ENCODE measurements at places on chromosomes 5 and 9.

DNA sequence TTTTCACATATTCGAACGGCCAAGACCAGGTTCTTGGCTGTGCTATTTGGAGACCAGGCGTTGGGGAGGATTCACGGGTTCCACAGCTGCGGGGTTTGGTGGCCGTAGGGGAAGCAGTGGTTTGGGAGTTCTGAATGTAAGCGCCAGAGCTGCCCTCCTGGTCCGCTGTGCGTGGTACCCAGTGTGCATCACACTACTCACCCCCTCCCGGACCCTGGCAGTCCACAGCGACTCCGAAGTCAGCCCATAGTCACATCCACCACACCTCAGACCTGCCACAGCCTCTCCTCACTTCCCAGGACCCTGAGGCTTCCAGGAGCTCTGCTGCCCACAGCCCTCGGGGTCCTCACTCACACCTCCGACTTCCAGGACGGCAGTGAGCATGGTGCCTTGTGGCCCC lies 26.8 kb downstream of the AMBP start:
- DNase-seq, result no peak

GRCh38 chr9:133008824-133009223 lies 22.0 kb upstream of the GTF3C5 start:
- no peak for DNase-seq

DNA sequence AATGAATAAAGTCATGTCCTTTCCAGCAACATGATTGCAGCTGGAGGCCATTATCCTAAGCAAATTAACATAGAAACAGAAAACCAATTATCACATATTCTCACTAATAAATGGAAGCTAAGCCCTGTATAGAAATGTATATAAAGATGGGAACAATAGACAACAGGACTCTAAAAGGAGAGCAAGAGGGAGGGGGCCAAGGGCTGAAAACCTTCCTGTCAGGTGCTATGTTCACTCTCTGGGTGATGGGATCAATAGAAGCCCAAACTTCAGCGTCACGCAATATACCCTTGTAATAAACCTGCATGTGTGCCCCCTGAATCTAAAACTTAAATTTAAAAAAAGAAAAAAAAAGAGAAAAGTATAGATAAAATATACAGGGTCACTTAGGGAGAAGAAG lies 163.7 kb upstream of the ACO1 start:
- DNase-seq, result no peak

- DNase-seq, result no peak
Observed at GRCh38 chr5:137741718-137742117, 5.8 kb upstream of the KLHL3 start.

GRCh38 chr5:157987259-157987658 lies 128.3 kb upstream of the CLINT1 start:
- DNase-seq, result no peak

GRCh38 chr9:88535226-88536022 lies 446 bp downstream of the NXNL2 start:
- no peak for DNase-seq

DNA sequence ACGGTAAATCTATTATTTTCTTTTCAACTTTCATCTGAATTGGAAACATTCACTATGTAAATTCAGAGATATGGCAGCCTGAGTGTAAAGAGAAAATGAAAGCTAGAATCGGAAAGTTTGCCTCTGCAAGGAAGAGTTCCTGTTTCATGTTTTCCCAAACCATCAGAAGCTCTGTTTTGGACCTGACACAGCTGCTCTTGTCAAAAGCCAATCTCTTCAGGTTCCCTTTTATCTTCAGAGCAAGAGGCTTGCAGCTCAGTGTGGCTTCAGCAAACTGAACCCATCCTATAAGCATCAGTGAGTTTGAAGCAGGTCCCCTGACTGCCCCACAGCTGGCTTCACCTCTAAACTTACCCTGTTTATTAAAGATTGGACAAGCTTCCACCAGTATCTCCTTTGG lies 1099.7 kb downstream of the DTWD2 start:
- no peak for DNase-seq

GRCh38 chr5:35781181-35781790 lies 75.4 kb upstream of the IL7R start:
- DNase-seq, result no peak

- no peak for DNase-seq
Observed at GRCh38 chr5:40560474-40561110, 119.1 kb upstream of the PTGER4 start.

GRCh38 chr5:89253666-89254352 lies 370.8 kb upstream of the MEF2C start:
- DNase-seq, result no peak

- DNase-seq, result no peak
Observed at GRCh38 chr5:158384535-158385481, 525.9 kb upstream of the CLINT1 start.

GRCh38 chr5:115842089-115842935 lies 577 bp downstream of the AP3S1 start:
- DNase-seq, result no peak

DNA sequence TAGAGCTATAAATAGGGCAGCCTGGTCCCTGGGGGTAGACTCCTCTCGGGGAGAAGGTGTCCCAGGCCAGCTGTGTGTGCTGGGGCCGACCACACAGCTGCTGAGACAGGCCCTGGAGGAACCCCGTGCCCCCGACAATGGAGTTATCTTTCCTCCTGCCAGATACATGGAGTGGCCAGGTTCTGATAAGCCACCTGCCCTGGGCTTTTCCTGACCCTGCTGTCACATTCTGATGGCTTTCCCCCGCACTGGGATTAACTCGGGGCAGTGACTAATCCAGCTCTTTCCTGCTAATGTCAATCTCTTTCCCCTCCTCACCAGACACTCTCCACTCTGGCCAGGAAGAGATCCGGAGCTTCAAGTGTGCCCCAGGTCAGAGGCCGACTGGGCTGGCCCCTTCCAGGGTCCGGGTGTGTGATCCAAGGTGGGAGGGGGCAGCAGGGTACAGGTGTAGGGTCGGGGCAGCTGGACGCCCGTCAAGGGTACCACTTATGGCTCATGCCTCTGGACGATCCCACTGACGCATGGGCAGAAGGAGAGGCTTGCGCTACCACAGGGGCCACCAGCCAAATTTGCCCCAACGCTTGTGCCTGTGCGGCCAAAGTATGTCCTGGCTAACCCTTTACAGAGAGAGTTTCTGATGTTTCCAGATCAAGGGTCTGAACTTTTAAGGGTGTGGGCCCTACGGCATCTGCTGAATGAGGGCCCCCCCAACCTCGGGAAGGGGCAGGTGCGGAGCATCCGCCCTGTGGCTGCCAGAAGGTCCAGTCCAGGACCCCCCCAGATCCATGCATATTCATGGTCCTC lies 20.6 kb upstream of the COL5A1 start:
- no peak for DNase-seq

DNA sequence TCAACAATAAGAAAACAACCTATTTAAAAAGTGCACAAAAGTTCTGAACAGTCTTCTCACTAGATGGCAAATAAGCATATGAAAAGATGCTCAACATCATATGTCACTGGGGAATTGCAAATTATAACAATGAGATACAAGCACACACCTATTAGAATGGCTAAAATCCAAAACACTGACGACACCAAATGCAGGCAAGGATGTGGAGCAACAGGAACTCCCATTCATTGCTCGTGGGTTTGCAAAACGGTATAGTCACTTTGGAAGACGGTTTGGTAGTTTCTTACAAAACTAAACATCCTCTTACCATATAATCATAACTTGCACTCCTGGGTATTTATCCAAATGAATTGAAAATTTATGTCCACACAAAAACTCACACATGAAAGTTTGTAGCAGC lies 100.9 kb upstream of the TBC1D2 start:
- DNase-seq, result no peak

Data from stimulated activated CD8-positive, alpha-beta memory T cell treated with anti-CD3 and anti-CD28 coated beads, Interleukin-2, amount 100 ng/mL, for 48 hours (primary cell).